Astrocyte (in vitro differentiated cells and primary cell): ENCODE measurements at places on chromosomes 2 and 18. TPM values are rescaled to one million over a fixed set of nuclear protein-coding genes. Genes with fewer than 3 reads are reported as not detected.

DNA sequence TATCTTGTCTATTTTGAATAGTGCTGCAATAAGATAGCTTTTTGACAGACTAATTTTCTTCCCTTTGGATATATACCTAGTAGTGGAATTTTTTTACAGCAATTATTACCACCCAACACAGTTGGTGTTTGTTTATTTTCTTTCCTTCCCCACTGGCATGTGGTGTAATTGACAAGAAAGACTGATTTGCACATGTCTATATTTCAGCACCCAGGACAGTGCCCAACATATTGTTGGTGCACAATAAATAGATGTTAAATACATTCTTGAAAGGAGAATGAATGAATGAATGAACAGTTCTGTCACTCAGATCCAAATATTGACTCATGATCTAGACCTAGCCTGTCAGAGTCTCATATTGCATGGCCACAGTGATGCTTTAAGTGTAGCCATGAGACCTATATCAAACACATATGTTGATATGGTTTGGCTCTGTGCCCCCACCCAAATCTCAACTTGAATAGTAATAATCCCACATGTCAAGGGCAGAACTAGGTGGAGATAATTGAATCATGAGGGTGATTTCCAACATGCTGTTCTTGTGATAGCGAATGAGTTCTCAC lies 538.2 kb downstream of the NYAP2 start:
- H3K4me3 ChIP-seq, result no peak overlapping the region
- no peaks in the 10 kb centered on the region for H3K27me3 ChIP-seq

SH2D6 gene
- total RNA-seq, result 0.58 and 0.64 TPM in 2 replicates

DNA sequence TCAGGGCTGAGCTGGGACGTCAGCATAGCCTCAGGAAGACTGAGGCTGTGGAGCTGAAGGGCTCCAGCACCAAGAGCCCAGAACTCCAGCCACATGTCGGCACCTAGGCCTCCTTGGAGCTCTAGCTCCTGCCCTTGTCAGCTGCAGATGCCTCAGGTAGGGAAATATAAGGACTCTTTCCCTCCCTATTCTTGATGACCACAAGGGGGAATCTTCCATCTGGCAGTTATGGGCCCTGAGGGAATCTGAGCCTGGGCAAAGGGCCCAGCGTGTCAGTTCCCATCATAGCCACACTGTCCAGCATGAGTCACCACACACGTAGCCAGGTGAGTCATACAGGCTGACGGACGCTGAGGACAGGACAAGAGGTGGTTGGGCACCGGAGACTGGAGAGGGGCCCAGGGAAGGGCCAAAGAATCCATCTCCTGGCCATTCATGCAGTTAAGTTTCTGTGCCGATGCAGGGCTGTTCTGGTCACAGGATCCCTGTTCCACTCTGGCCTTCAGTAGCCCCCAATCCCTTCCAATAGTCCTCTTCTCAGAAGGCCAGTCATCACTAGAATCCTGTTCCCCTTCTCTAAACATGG lies 1.8 kb downstream of the MPV17 start:
- H3K4me1 ChIP-seq, result peaks cover 26% of the 10 kb centered on the region
- H3K36me3 ChIP-seq, result peaks cover 2% of the 10 kb centered on the region
- peak overlapping the region; percentile 94 for H3K4me3 ChIP-seq
- peak overlapping the region; percentile 96 for H3K27ac ChIP-seq

DNA sequence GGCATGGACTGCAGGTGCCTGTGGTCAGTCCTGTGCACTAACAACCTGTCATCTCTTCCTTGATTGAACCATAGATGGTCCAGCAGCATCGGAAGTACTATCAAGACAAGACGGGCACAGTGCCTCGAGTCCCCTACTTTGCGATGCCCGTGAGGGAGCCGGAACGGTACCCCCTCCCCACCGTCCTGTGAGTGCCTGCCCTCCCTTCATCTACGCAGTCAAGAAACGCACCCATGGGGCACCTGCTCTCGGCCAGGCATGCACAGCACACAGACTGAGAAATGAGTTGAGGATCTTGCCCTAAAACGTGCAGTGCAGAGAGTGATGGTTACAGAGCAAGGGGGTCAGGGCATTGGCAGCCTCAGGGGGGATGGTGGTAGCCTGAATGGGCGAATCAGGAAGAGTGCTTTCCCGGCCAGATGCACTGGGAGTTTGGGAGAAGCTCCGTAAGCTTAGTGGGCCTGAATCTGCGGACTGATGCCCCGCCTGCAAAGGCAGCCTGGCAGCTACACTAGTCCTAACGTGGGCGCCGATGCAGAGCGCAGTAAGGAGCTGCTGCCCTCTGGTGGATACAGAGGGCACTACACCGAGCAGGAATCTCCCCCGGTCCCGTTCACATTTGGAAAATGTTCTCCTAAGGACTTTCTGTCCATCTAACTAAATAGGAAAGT lies 63.6 kb downstream of the CIB4 start:
- peaks cover 40% of the 10 kb centered on the region for H3K27me3 ChIP-seq
- H3K27ac ChIP-seq, result no peak overlapping the region
- no peaks in the 10 kb centered on the region for H3K36me3 ChIP-seq
- no peaks in the 10 kb centered on the region for H3K4me1 ChIP-seq

- H3K4me1 ChIP-seq, result no peaks in the 10 kb centered on the region
- no peak for DNase-seq
- H3K27ac ChIP-seq, result no peak overlapping the region
- H3K27me3 ChIP-seq, result no peaks in the 10 kb centered on the region
- no peak overlapping the region for H3K4me3 ChIP-seq
These were observed 159.5 kb downstream of the RIF1 start for GRCh38 chr2:151569167-151569566.

GRCh38 chr2:43125090-43125998 lies 101.1 kb downstream of the ZFP36L2 start:
- no peaks in the 10 kb centered on the region for H3K36me3 ChIP-seq
- H3K4me3 ChIP-seq, result no peak overlapping the region
- peaks cover 9% of the 10 kb centered on the region for H3K4me1 ChIP-seq
- no peak overlapping the region for H3K27ac ChIP-seq
- DNase-seq, result no peak

DNA sequence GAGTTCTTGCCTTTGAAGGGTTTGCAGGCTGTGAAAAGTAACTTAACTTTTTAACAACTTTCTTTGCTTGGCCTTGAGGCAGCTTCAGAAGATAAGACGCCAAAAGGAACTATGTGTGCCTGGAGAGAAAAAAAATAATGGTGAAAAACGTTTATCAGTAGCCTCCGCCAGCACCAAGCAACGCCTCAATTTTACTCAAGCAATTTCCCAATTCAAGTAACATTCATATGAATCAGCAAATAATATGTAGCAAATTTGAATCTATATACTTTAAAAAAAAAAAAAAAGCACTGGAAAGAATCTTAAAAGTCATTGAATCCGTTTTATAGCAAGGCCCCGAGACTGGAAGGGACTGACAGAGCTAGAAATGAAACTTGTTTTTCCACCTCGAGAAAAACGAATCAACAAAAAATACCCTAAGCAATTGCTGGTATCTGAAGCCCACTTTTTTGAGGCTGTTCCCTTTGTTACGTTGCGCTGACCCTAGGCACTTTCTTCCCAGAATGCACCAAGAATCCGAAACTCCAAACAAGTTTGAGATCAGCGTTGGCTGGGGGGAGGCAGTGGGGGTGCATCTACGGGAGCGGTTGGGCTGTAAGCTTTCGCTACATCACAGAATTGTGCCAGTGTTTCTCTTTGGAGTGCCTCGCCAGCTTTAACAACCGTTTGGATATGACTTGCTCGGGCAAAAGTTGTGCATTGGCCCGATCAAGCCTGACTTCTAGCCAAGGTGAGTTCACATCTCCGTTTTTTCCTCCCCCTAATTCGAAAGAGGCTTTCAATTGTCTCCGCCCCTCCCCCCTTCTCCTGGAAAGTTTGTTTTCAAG lies 2.7 kb upstream of the TGIF1 start:
- H3K4me3 ChIP-seq, result peak overlapping the region; percentile 85
- H3K27me3 ChIP-seq, result no peaks in the 10 kb centered on the region
- H3K27ac ChIP-seq, result peak overlapping the region; percentile 99
- peak; percentile 43 for DNase-seq
- H3K4me1 ChIP-seq, result peaks cover 14% of the 10 kb centered on the region
- no peaks in the 10 kb centered on the region for H3K36me3 ChIP-seq

- H3K27me3 ChIP-seq, result no peaks in the 10 kb centered on the region
- peaks cover 5% of the 10 kb centered on the region for H3K4me1 ChIP-seq
- no peak overlapping the region for H3K4me3 ChIP-seq
These were observed 64.9 kb downstream of the EVA1A start for GRCh38 chr2:75495862-75496261.
